GDM1 (cell line): ENCODE measurements at places on chromosomes 3 and 15.

GRCh38 chr15:77866186-77866585 is 211.3 kb downstream of the TBC1D2B start:
- DNase-seq, result no peak

DNA sequence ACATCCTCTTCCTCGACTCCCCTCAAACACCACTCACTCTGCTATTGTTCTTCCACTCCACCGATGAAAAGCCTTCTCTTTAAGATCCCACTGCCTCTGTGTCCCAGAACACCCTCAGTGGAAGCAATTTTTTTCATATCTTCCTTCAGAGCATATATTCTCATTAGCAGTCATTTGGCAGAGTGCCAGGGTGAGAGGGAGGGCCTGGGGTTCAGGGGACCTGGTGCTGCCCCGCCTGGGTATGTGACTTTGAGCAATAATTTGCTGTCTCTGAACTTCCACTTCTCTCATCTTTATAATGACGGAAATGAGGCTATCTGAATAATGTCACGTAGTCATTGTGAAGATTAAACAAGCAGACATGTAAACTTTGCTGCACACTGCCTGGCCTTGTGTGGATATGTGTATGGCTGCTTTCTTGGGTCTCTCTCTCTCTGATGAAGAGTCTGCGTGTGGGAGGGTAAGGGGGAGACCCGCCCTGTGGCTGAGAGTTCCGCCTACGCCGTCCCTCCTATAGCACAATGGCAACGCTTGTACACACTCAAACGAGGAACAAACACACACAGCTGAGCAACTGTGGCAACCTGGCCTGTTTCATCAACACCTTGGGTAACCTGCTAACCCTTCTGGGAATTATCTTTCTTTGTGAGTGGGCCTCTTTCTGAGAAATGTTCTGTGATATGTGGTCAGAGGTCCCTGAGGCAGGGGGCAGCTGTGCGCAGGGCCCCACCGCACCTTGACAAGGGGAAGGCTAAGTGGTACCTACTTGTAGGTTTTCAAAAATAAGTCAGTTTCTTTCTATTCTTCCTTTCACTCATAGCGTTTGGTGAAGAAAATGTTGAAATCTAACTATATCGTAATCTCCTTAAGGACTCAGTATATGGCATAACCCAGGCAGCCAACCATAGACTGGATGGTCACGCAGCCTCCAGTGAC is 369.8 kb downstream of the SV2B start:
- no peak for DNase-seq

- DNase-seq, result peak; percentile 77
Observed at GRCh38 chr15:74402873-74403587, 30.7 kb downstream of the SEMA7A start.

DNA sequence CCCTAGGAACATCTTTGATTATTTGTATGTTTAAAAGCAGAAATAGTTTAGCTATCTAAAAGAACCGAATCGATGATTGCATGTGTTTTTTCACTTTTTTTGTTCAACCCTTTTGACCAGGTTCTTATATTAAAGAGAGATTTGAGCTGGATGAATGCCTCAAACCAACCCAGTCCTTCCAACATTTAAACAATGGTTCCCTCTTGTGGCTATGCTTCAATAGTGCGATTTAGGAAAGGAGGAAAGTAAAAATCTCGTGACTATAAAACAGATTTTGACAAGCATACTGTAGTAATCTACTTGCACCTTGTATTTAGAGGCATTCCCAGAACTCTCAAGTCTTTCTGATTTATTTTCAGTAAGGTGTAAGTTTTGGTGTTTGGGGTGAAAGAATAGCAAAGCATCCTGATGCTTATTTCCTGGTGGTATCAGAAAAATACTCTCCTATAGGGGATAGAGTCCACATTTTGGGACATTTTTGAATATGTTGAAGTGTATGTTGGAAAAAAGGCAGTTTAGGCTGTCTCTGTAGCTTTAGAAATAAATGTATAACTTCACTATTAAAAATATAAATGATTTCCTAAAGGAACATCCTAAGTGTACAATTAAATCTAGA is 159.6 kb upstream of the KCNH8 start:
- peak; percentile 8 for DNase-seq

DNA sequence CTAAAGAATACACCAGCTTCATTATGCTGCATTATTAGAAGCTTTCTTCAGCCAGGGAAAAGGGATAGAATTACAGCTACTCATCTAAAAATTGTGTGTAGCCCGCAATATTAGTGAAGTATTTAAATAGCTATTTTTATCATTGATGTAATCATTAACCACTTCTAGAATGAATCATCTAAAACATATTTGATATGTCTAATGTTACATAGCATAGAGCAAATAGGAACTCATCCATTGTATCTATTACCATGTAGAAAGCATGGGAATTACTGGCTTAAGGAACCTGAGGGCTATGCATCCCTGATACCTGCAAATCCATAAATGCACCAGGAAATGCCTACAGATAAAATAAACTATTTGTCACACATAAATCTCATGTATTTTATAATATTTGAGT is 54.5 kb upstream of the VGLL3 start:
- DNase-seq, result no peak

DNA sequence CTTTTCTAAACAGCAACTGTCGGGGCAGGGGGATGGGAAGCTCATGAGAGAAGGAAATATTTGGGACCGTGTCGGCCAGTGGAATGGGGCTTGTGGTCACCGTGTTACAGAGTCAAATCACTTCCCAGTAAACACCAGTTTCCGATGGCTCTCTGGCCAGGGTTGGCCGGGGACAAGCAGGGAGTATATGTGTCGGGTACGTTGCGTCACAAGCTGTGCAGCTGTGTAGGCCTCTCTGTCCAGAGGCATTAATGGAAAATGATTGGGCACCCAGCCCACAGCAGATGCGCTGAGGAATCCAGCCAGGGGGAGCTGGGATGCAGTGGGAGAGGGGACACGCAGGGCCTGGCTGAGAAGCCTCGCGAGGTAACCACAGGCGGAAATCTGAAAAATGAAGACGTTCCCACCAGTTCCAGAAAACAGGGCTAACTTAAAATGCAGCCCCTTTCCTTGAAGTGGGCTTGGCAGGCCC is 15.8 kb upstream of the ALDH1A3 start:
- DNase-seq, result no peak

GRCh38 chr15:34773917-34774316 is 19.1 kb upstream of the GJD2 start:
- no peak for DNase-seq

DNA sequence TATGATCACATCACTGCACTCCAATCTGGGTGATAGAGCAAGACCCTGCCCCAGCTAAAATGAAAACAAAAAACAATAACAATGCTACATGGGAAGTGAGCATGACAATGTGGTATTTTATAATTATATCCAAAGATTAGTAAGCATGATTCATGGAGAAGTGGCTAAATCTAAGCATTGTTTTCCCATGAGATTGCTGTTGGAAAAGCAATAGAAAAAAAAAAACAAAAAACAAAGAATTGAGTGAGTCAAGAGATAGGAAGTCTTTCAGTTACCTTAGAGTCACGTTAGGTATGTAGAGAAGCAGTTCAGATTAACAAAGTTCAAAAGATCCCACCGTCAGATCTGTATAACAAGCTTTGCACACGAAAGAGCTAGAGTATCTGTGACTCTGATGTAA is 210.3 kb upstream of the CNTN6 start:
- no peak for DNase-seq

- no peak for DNase-seq
Observed at GRCh38 chr15:75928680-75929608, 25.3 kb downstream of the FBXO22 start.

DNA sequence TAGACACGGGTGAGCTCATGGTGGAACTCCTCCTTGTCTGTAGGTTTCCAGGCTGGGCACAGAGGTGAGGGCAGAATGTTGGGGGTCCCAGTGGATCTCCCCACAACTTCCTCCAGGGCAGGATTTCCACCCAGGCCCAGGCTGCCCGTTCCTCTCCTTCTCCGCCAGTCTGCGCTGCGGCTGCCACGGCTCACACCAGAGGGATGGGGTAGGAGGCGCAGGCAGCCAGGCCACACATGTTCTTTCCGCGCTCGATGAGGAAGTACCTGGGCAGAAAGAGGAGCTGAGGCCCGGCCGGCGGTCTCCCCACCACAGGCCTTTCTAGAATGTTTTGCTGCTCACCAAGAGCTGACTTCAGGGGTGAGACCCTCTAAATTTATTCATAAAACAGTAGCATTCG is 22.9 kb downstream of the CTSH start:
- no peak for DNase-seq

- DNase-seq, result no peak
Observed at GRCh38 chr3:127671523-127672428, 976 bp upstream of the ABTB1 start.

DNA sequence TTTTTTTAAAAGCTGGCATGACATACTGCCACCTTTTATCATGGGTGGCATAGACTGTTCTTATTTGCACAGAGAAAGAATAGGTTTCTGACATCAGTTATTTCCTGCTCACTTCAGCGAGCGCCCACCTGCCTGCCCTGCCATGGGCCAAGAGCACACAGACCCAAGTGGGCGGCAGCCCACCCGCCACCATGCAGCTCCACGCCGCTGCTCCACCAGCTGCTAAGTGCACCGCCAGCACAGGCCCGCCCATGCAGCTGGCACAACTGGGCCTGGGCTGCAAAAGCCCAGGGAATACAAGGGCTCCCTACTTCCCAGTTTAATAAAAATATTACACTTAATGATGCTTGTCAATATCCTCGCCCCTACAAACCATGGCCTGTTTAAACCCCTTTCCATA is 15.4 kb downstream of the ZNF148 start:
- no peak for DNase-seq

- no peak for DNase-seq
Observed at GRCh38 chr3:197432384-197433127, 123.2 kb downstream of the BDH1 start.

DNA sequence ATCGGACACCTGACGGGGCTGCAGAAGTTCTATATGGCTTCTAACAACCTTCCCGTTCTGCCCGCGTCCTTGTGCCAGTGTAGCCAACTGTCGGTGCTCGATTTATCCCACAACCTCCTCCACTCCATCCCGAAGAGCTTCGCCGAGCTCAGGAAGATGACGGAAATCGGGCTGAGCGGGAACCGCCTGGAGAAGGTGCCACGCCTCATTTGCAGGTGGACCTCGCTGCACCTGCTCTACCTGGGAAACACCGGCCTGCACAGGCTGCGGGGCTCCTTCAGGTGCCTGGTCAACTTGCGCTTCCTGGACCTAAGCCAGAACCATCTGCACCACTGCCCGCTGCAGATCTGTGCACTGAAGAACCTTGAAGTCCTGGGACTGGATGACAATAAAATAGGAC is 9.8 kb upstream of the LRRC34 start:
- DNase-seq, result no peak

- no peak for DNase-seq
Observed at GRCh38 chr15:28933710-28934445, 48.1 kb downstream of the APBA2 start.

GRCh38 chr3:1710663-1711062 is 388.0 kb upstream of the CNTN4 start:
- DNase-seq, result no peak

GRCh38 chr3:150210461-150211110 is 197.5 kb upstream of the TSC22D2 start:
- no peak for DNase-seq

DNA sequence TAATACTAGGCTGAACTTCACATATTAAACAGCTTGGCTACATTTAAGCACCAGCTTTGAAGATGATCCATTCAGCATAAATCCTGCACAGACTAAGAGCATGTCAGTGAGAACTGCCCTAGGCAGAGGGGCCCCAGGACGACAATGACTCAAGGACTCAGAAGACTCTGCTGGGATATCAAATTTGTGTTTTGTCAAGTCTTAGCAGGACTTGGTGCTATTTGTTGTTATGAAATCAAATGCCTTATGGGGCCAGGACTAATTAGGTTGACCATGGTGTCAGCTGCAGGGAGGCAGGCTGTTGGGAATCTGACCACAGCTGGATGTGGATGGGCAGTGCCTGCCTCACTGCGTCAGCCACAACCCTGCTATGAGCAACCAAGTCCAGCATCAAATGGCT is 91.8 kb downstream of the RYR3 start:
- DNase-seq, result no peak

GRCh38 chr3:47035645-47036044 is 56.2 kb downstream of the NBEAL2 start:
- DNase-seq, result no peak

GRCh38 chr15:56982987-56983386 is 64.5 kb downstream of the TCF12 start:
- DNase-seq, result no peak

DNA sequence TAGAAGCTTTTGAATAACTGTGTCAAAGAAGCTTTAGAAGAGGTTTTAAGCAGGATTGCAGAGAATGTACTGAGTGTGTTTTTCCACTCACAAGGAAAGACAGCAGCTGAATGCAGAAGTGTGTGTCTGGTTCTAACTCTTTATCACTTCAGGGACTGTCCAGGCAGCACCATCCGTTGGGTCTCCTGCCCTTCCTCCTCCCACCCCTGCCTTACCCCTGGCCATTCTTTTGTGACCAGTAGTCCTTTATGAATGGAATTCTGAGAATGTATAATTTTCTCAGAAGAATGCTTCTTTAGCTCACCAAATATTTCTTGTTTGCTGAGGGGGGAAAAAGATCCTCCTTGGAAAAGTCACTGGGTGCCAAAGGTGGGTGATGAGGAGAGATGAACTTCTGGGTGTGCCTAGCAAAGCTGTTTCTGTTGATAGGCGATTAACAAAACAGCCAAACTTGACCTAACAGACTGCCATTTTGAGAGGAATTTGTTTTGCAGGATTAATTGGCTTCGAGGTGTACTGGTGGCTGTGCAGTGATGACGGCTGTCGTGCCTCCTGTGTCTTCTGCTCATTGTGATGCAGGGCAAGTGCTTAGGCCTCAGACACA is 70.9 kb downstream of the IGF1R start:
- DNase-seq, result no peak

- DNase-seq, result no peak
Observed at GRCh38 chr15:73602446-73602843, 30.7 kb downstream of the NPTN start.

DNA sequence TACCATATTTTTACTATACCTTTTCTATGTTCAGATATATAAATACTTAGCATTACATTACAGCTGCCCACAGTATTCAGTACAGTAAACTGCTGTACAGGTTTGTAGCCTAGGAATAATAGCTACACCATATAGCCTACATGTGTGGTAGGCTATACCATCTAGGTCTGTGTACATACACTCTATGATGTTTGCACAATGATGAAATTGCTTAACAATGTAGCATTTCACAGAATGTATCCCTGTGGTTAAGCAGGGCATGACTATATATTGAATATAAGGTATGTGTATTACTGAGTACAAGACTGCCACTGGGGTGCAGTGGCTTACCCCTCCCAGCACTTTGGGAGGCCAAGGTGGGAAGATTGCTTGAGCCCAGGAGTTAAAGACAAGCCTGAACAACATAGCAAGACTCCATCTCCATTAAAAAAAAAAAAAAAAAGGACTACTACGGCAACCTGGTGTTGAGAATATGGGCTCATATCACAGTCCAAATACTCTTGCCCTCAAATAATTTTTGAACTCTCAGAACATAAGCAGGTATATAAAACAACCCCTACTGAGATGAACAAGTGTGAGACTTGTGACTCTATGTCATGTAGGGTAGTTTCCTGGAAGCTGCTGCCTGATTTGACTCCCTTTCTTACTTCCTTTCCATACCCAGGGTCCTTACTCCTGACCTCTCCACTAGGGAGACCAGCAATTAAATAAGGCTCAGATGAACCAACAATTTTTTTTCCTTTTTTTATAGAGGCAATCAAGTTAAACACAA is 4.8 kb downstream of the PPP1R14D start:
- no peak for DNase-seq

- DNase-seq, result no peak
Observed at GRCh38 chr3:153749070-153749610, 372.1 kb upstream of the ARHGEF26 start.

- DNase-seq, result no peak
Observed at GRCh38 chr3:141231952-141232823, 563 bp downstream of the PXYLP1 start.
